ENCODE measurements at places on chromosomes 1 and 21. TPM values are rescaled to one million over a fixed set of nuclear protein-coding genes. Genes with fewer than 3 reads are reported as not detected.

PLA2G2C gene
- total RNA-seq, result not detected

CFAP141 gene
- total RNA-seq, result not detected

OR2M3 gene
- under 0.01 TPM for total RNA-seq

RGS4 gene
- 2.0 TPM for total RNA-seq

C8A gene
- not detected for total RNA-seq

RCAN1 gene
- total RNA-seq, result 65.2 TPM

CBS gene
- 31.7 TPM for total RNA-seq
